Calu3 (cell line): ENCODE measurements at places on chromosomes 16 and 17. TPM values are rescaled to one million over a fixed set of nuclear protein-coding genes. Genes with fewer than 3 reads are reported as not detected.

GRCh38 chr16:13554005-13554404 lies 365.9 kb upstream of the ERCC4 start:
- DNase-seq, result no peak

GRCh38 chr16:11129378-11129781 lies 126.6 kb downstream of the SOCS1 start:
- DNase-seq, result no peak

DNA sequence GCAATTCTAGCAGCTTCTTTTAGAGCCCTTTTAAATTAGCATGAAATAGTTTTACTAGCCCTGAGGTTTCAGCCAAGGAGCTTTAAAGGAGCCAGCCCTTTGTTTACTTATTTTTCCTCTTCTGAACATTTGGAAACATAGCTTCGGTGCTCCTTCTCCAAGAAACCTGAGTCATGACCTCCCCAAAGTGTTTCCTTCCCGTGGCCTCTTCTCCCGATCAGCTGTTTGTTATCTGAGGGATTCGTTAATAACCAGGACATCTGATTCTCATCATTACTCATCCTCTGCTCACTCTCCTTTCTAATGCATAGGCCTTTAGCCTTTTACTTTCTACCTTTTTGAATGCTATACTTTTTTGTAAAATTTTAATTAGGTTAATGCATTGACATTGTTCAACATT lies 204.5 kb downstream of the WWOX start:
- DNase-seq, result no peak

SPSB3 gene
- 44.3 and 45.2 TPM in 2 replicates for total RNA-seq

HAS3 gene
- 29.8 and 33.2 TPM in 2 replicates for total RNA-seq

TAT gene
- 0.10 TPM in 1 of 2 replicates, not detected in the other for total RNA-seq

OR1D5 gene
- not detected in 2 replicates for total RNA-seq

SRRM2 gene
- 870 and 905 TPM in 2 replicates for total RNA-seq
